ENCODE measurements at places on chromosomes 6 and 20.

DNA sequence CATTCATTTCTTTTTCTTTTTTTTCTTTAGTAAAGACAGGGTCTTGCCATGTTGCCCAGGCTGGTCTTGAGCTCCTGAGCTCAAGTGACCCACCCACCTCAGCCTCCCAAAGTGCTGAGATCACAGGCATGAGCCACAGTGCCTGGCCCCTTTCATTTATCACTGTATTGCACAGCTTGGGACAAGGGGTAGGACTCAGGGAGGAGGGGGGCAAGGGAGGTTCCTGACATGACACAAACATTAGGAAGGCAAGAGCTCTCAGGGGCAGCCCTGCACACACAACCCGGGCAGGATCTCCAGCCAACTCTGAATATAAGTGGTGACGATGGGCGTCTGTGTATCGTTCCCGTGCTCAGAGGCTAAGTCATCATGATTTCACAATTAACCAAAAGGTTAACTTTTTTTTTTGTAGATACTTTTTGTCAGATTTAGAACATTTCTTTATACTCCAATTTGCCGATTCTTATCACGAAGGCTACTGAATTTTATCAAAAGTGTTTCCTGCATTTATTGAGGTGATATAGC is 19.9 kb downstream of the SLC2A4RG start:
- no peak for DNase-seq

- no peak for DNase-seq
Observed at GRCh38 chr6:149111556-149112115, 205.9 kb upstream of the TAB2 start.

- no peak for DNase-seq
Observed at GRCh38 chr6:127514179-127514772, 4.9 kb downstream of the MTCL3 start.

GRCh38 chr20:57759724-57760123 is 49.9 kb upstream of the PMEPA1 start:
- DNase-seq = no peak

GRCh38 chr6:108222504-108222903 is 38.3 kb downstream of the SNX3 start:
- DNase-seq = no peak

GRCh38 chr6:113457198-113457597 is 399.9 kb upstream of the MARCKS start:
- DNase-seq = no peak

DNA sequence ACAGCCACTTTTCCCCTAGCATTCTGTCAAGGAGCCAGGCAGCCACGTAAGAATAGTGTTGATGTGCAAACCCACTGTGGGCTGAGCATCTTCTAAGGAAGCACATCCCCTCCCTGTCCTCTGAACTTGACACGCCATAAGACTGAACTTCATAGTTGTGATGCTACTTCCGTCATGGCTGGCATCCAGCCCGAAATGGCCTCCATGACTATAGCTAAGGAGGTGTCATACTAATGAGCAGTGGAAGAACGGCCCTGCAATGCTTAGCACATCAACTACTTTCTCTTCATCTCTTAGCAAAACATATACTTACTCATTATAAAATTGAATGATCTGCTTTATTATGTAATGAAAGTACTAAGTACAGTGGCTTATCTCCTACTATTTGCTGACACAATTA is 110.2 kb downstream of the GJA10 start:
- no peak for DNase-seq

GRCh38 chr6:142854589-142855488 is 90.1 kb downstream of the HIVEP2 start:
- no peak for DNase-seq

- DNase-seq = no peak
Observed at GRCh38 chr6:73017476-73017875, 207.8 kb downstream of the KHDC1L start.

Measured in DND-41 (cell line).